SK-N-MC (cell line): ENCODE measurements at places on chromosomes 7 and 10.

- no peak for DNase-seq
Measured at GRCh38 chr10:55233090-55233489, 432.1 kb upstream of the PCDH15 start.

DNA sequence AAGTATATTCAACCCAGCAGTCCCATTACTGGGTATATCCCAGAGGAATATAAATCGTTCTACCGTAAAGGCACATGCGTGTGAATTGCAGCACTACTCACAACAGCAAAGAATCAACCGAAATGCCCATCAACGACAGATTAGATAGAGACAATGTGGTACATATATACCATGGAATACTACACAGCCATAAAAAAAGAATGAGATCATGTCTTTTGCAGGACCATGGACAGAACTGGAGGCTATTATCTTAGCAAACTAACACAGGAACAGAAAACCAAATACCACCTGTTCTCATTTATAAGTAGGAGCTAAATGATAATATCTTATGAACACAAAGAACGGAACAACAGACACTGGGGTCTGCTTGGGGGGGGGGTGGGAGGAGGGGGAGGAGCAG lies 44.3 kb upstream of the KLHL7 start:
- no peak for DNase-seq

DNA sequence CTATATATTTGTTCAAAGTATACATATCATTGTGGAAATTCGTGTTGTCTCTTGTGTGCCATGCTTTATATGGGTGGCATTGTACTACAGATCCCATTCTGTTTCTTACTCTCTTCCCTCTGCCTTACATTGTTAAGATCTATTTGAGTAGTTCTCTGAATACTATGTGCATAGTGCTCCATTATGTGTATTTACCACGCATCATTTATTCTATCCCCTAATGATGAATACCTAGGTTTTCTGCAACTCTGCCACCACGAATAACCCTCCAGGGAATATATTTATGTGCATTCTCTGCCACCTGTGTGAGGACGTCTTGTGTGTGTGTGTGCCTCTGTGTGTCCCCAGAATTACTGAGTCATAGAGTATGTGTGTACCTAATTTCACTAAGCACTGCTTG lies 431.2 kb upstream of the C7orf33 start:
- DNase-seq = no peak

- DNase-seq = no peak
Measured at GRCh38 chr10:69413221-69413865, 3.4 kb downstream of the TACR2 start.

DNA sequence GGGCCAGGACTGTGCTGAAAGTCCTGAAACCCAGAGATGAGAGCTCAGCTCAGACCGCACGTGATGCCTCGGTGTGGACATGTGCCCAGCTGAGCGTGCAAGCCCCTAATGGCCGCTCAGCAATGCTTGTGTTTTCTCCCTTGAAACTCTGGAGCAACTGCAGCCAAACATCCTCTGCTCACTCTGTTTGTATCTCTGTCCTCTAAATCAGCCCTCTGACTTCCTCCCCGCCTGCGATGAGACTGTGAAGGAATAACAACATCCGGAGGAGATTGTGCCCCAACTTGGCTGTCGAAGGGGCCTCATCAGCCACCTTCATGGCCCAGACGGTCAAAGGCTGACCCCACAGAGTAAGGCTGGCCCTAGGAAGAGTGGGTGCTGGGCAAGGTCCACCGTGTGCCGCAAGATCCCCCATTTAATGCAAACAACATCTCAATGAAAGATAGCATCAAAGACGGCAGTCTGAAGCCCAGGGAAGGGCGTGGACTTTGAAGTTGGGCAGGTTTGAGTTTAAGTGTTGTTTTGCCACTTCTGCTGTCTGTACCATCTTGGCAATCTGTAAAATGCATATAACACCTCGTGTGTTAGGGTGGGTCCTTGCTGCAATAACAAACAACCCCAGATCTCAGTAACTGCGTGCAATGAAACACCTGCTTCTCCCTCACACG lies 39.9 kb downstream of the CALML3 start:
- no peak for DNase-seq

DNA sequence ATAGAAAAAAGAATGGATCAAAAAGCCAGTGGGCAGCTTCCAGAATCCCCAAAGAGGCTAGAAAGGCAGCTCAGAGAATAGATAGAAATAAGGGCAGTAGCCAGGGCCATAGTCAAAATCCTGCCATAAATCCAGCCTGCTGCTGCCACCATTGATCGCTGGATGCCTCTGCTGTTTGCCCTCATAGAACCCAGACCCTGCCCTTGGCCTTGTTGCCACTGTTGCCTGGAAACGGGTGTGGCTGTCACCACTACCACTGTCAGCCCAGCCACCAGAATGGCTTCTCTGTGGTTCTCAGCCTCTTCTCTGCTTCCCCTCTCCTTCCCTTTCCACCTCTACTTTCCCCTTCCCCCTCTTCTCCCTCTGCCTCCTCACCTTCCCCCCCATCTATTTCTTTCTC lies 57.8 kb downstream of the HHEX start:
- DNase-seq = no peak

DNA sequence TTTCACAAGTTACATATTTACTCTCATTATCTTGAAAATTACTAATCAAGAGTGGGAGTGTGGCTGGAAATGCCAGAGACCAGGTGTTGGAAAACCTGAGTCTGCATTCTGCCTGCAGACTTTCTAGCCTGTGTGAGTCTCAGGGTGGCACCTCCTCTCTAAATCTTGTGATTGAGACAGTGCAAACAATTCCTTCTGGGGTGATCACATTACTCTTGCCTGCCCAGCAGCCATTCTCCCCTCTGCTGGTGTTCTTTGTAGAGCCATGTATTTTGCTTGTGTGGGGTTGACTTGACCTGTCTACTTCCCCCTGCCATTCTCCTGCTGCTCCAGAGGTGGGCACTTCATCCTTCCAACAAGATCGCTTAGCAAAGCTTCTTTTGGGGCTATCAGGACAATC lies 101.1 kb downstream of the RAPGEF5 start:
- no peak for DNase-seq

DNA sequence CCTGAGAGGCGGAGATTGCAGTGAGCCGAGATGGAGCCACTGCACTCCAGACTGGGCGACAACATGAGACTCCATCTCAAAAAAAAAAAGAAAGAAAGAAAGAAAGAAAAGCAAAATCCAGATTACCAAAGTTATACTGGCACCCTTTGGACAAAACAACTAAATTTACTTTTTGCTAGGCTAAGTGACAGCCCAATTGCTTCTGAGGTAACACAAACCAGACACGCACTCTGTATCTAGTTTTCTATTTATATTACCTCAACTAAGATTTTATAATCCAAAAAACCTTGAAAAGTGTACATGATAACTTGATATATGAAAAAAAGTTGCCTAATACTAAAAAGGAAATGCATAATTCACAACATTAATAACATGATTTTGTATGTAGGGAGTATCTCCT lies 12.9 kb downstream of the UBE2H start:
- DNase-seq = no peak

GRCh38 chr10:21509341-21510240 lies 15.9 kb downstream of the SKIDA1 start:
- no peak for DNase-seq

DNA sequence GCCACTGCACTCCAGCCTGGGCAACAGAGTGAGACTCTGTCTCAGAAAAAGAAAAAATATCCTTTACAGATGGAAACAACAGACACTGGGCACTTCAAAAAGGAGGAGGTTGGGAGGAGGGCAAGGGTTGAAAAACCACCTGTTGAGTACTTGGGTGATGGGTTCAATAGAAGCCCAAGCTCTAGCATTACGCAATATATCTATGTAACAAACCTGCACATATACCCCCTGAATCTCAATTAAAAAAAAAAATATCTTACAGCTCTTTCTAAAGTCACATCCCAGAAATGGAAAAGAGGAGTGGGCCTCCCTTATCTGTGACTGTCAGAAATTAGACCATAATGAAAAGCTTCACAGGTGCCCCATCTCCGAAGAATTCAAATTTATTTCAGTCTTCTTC lies 12.1 kb downstream of the VIM start:
- DNase-seq = no peak

DNA sequence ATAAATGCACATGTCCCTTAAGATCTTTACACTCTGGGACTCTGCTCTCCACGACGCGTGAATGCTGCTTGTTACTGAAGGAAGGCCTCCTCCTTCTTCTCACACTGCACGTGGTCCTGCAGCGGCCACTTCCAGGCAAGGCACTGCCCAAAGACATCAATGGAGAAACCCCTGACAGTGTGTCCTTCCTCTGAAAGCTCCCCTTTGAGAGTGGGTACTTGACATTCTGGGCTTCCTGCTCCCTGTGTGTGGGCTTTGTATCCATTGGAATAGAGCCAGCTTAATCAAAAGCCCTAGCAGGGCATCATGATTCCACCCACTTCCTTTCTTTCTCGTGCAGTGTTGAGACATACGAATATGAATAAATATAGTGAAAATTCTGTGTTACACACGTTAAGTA lies 69.7 kb upstream of the STK17A start:
- DNase-seq = peak; percentile 16
